Stimulated activated CD4-positive, alpha-beta T cell treated with anti-CD3 and anti-CD28 coated beads, Interleukin-15, amount 100 ng/mL, for 48 hours (primary cell): ENCODE measurements at places on chromosomes 11 and 22.

- DNase-seq, result no peak
These were observed 333.0 kb downstream of the DDX10 start for GRCh38 chr11:108997826-108998225.

DNA sequence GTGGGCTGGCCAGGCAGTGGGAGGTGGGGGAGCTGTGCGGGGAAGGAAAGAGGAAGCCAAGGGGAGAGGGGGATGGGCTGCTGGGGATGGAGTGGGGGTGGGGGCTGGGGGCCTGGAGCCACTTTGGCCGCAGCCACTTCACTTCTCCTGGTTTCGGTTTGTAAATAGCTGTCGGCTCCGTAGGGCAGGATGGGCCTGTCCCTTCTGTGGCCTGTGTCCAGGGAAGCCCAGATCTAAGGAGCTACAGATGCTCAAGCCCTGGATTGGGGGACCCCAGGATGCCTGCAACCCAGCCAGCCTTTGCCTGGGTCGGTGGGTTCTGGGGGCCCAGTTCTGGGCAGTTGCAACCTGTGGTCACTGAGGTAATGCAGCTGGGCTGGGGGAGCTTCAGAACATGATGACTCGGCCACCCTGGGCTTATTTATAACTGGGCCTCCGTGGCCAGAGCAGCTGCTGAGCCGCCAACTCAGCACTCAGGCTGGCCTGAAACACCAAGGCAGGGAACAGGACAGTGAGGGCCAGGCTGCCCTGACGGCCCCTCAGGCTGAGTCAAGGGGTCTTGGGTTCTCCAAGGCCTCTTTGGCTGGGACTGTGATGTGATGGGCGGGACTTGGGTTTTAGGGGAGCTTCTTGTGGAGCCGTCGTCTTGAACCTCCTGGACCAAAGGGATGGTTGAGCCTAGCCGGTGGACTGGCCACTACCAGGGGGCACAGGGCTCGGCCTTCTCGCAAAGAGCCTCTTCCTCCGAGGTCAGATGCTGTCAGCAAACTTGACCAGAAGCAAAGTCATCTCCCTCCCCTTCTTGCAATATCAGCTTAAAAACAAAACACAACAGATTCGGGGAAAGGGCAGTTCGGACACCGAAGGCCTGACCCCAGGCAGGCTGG, 15.0 kb upstream of the SLC39A13 start:
- no peak for DNase-seq

GRCh38 chr22:45254388-45254787, 13.7 kb upstream of the KIAA0930 start:
- no peak for DNase-seq

GRCh38 chr11:114195981-114196731, 100.0 kb upstream of the NNMT start:
- DNase-seq, result no peak

DNA sequence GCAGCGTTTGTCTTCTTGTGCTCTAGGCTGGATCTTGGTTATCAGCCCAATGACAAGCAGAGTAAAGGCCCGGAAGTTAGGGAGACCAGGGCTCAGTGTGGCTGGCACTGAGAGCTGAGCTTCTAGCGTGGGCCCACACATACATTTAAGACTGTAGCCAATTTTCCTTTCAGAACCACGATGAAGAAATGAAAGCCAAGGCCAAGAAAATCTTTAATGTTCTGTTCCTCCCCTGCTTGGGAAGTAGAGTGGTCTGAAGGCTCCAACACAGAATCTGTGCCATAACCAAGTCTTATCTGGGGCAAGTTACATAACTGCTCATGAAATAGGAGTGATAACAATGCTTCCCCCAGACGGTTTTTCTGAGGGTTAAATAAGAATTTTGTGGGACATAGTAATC, 4.7 kb upstream of the ST3GAL4 start:
- DNase-seq, result no peak

- DNase-seq, result no peak
These were observed at the start of gene ZP1 for GRCh38 chr11:60866911-60867870. TSS of gene ZP1 (plus strand) at chr11:60867542. CDS start at chr11:60867562, 20 bp downstream.

DNA sequence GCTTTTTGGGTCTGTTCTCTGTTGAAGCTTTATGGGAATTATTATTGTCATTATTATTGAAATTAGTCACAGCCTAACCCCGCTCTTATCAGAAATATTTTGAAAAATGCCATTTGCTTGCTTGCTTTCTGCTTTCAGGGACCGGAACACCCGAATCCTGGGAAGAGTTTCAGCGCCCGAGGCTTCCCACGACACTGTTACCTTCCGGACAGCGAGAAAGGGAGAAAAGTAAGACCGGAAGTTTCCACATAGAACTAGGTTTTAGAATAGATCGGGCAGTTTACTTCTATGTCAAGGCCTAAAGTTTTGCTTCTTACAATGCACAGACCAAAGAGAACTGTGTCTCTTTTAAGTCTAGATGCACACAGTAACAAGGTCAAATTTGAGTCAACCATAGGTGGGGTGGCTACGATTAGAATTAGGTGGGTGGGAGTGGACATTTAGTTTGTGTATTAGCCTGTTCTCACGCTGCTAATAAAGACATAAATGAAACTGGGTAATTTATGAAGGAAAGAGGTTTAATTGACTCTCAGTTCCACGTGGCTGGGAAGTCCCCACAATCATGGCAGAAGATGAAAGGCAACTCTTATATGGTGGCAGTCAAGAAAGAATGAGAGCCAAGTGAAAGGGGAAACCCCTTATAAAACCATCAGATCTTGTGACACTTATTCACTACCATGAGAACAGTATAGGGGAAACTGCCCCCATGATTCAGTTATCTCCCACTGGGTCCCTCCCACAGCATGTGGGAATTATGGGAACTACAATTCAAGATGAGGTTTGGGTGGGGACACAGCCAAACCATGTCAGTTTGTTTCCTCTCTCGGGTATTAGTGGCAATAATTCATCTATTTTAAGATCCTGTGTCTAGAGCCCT, 12.9 kb downstream of the MPEG1 start:
- no peak for DNase-seq

DNA sequence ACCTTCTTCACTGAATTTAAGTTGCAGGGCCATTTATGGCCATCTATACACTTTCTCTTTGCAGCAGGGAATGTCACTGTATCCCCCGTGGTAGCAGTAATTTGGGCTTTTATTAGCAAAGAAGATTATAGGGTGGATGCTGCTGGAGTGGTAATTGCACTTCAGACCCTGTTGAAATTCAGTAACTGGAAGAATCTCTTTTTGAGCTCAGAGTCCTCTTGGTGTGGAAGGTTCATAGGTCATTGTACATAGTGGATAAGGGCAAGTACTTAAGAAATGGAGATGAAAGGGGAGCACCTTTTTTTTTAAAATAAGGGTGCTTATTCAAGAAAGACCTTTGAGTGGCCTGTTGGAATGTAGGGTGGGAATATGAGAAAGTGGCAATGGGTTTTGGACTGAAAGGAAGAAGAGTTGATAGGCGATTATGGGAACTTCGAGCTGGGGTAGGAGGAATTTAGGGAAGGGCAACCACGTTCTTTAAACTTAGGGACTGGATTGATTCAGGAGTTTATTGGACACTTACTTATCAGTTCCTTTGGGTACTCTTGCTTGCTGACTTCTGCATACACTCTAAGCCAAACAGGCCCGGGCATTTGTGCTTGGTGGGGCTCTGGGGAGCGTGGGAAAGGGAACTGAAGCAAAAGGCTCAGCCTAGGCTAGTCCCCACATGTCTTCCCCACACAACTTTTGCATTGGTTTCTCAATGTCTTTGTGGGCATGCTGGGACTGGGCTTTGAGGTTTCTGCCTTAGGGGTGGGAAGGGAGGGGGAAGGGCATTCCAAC, 26.5 kb downstream of the CTNND1 start:
- DNase-seq, result no peak

GRCh38 chr11:111204211-111204610, 41.3 kb upstream of the POU2AF2 start:
- DNase-seq, result no peak

- DNase-seq, result no peak
These were observed 110.5 kb upstream of the THY1 start for GRCh38 chr11:119533462-119533861.

- DNase-seq, result no peak
These were observed 61.3 kb upstream of the OR5P2 start for GRCh38 chr11:7858006-7858405.
